ENCODE measurements at places on chromosomes 2 and 18. TPM values are rescaled to one million over a fixed set of nuclear protein-coding genes. Genes with fewer than 3 reads are reported as not detected.

RPIA gene
- 41.2 TPM for total RNA-seq

DNA sequence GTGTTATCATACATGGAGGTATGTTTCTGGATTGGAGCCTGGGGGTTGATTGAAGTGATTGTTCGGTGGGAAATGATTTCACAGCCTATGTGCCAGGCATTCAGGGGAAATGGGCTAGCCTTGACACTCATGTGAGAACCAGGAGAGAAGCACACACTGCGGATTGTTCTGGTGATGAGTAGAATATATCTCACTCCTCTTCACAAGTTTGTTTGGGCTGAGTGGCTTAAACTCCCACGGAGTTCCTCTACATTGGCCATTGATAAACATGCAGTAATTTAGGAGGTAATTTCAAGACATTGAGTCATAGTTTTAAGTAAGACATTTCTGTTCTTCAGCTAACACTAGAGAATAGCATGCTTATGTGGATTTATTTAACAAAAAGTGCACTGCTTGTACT, 498.9 kb upstream of the NETO1 start:
- no peak for DNase-seq
- H3K27ac ChIP-seq: no peak overlapping the region
- no peaks in the 10 kb centered on the region for H3K36me3 ChIP-seq
- no peaks in the 10 kb centered on the region for H3K4me1 ChIP-seq
- no peaks in the 10 kb centered on the region for H3K27me3 ChIP-seq
- H3K4me3 ChIP-seq: no peak overlapping the region

DNA sequence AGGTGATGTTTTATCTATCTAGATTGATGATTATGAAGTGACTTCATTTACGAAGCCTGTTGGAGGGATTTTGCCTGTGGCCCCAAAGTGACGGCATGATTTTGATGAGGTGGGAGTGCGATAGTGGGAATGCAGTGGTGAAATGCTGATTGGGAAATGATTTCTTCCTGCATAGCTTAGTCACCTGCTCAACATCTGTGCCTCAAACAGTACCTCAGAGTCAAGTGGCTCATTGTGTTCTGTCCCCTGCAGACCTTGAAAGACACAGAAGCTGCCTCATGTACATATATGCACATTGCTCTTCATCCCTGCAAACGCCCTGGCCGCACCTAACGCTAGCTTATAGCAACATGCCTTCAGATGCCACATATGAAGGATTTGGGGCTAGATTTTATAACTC, 201.2 kb downstream of the TPGS2 start:
- peaks cover 7% of the 10 kb centered on the region for H3K27me3 ChIP-seq
- H3K27ac ChIP-seq: no peak overlapping the region
- no peaks in the 10 kb centered on the region for H3K4me1 ChIP-seq
- no peak for DNase-seq
- H3K36me3 ChIP-seq: no peaks in the 10 kb centered on the region

GRCh38 chr2:185221-185620, 78.6 kb downstream of the SH3YL1 start:
- H3K4me3 ChIP-seq: no peak overlapping the region
- no peaks in the 10 kb centered on the region for H3K27me3 ChIP-seq
- no peaks in the 10 kb centered on the region for H3K36me3 ChIP-seq
- H3K4me1 ChIP-seq: no peaks in the 10 kb centered on the region

CTNNA2 gene
- total RNA-seq: 0.40 TPM

ATP6V1B1 gene
- not detected for total RNA-seq

DNA sequence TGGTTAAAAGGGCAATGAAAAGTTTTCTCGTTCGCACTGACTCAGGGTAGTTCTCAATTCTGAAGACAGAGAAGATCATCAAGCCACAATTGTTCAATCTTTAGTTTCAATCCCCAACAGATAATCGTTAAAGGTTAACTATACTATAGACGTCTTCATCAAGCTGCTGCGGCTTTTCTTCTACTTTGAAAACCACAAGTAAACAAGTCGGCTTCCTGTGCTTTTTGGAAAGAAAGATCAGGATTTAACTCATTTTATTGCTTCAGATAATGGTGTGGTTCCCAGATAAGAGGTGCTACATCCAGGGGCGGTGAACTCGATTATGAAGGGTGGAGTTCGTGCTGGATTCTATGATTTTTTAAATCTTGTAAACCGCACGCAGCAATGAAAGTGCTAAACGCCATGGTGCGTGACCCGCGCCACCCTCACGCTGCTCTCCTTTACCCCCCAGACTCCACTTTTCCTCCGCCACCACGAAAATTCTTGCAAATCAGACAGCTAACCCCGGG, 545 bp upstream of the CDCA7 start:
- H3K4me3 ChIP-seq: peak overlapping the region; percentile 78
- peaks cover 25% of the 10 kb centered on the region for H3K36me3 ChIP-seq
- no peaks in the 10 kb centered on the region for H3K27me3 ChIP-seq
- H3K27ac ChIP-seq: peak overlapping the region; percentile 93
- peak; percentile 68 for DNase-seq
- H3K4me1 ChIP-seq: peaks cover 17% of the 10 kb centered on the region

DNA sequence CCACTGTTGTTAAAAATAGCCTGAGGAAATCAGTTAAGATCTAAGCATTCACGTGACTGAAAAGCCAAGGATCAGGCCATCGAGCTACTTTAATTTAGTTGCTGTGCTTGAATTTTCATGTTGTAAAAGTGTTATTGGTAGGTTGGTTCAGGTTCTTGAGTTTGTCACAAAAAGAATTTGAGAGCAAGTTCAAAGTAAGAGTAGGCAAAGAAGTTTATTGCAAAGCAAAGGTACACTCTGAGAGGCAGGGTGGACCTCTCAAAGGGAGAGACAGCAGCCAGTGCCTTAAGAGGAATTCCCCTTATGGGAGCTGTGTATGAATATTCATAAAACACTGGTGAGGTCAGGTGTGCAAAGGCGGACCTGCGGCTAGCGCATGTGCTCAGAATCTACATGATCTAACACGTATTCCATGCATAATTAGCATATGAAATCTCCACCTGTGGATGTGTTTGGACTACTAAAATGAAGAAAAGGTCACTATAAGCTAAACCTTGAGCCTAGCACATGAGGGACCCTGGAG, 236.5 kb downstream of the NDUFA10 start:
- H3K4me1 ChIP-seq: no peaks in the 10 kb centered on the region
- no peak overlapping the region for H3K27ac ChIP-seq
- H3K36me3 ChIP-seq: no peaks in the 10 kb centered on the region
- DNase-seq: no peak
- no peak overlapping the region for H3K4me3 ChIP-seq
- no peaks in the 10 kb centered on the region for H3K27me3 ChIP-seq

- H3K27me3 ChIP-seq: no peaks in the 10 kb centered on the region
- DNase-seq: no peak
- no peak overlapping the region for H3K4me3 ChIP-seq
- no peaks in the 10 kb centered on the region for H3K36me3 ChIP-seq
- no peaks in the 10 kb centered on the region for H3K4me1 ChIP-seq
- H3K27ac ChIP-seq: 0 out of 3 replicates have a peak overlapping the region, but pooled peaks have one; percentile 32
Measured at GRCh38 chr2:80086831-80087230, 217.7 kb downstream of the LRRTM1 start.

- H3K4me3 ChIP-seq: no peak overlapping the region
- no peaks in the 10 kb centered on the region for H3K27me3 ChIP-seq
- DNase-seq: no peak
- no peaks in the 10 kb centered on the region for H3K36me3 ChIP-seq
- no peak overlapping the region for H3K27ac ChIP-seq
Measured at GRCh38 chr2:224668123-224668909, 47.8 kb downstream of the CCDC195 start.

GRCh38 chr18:11994703-11995444, 13.6 kb downstream of the IMPA2 start:
- no peaks in the 10 kb centered on the region for H3K36me3 ChIP-seq
- H3K27ac ChIP-seq: no peak overlapping the region
- DNase-seq: no peak
- no peak overlapping the region for H3K4me3 ChIP-seq
- no peaks in the 10 kb centered on the region for H3K27me3 ChIP-seq
- H3K4me1 ChIP-seq: peaks cover 7% of the 10 kb centered on the region

- DNase-seq: peak; percentile 5
- no peaks in the 10 kb centered on the region for H3K36me3 ChIP-seq
- no peak overlapping the region for H3K4me3 ChIP-seq
- H3K27ac ChIP-seq: no peak overlapping the region
- no peaks in the 10 kb centered on the region for H3K27me3 ChIP-seq
- no peaks in the 10 kb centered on the region for H3K4me1 ChIP-seq
Measured at GRCh38 chr2:139122711-139123158, 342.5 kb upstream of the NXPH2 start.

- H3K4me3 ChIP-seq: no peak overlapping the region
- H3K36me3 ChIP-seq: peaks cover 71% of the 10 kb centered on the region
- H3K27ac ChIP-seq: no peak overlapping the region
- no peak for DNase-seq
Measured at GRCh38 chr2:96626553-96626942, 11.6 kb downstream of the KANSL3 start.

GRCh38 chr2:96921561-96922319, 51.9 kb upstream of the SEMA4C start:
- H3K4me3 ChIP-seq: no peak overlapping the region
- peak overlapping the region; percentile 90 for H3K27ac ChIP-seq
- no peak for DNase-seq
- no peaks in the 10 kb centered on the region for H3K27me3 ChIP-seq
- peaks cover under 1% of the 10 kb centered on the region for H3K36me3 ChIP-seq
- H3K4me1 ChIP-seq: peaks cover 72% of the 10 kb centered on the region

DNA sequence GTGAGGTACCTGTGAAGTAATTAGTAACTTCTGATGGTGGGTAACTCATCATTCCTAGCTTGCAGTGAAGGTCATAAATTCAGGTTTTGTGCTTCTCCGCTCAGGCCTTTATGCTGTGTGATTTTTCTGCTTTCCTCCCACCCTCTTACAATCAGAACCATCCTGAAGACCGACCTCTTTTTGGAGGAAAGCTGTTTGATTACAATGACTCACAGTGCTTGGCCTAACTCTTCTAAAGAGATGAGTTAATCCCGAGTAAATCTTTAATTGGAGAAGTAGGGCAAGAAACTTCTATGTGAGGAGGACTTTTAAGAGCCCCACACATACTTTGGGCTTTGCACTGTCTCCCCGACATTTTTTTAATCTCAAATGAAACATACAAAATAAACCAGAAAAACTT, 53.1 kb downstream of the TTC27 start:
- peaks cover 37% of the 10 kb centered on the region for H3K36me3 ChIP-seq
- no peaks in the 10 kb centered on the region for H3K4me1 ChIP-seq
- no peak overlapping the region for H3K27ac ChIP-seq

GRCh38 chr18:48801728-48802542, 148.8 kb downstream of the SMAD7 start:
- no peaks in the 10 kb centered on the region for H3K36me3 ChIP-seq
- no peak overlapping the region for H3K27ac ChIP-seq
- H3K4me1 ChIP-seq: peaks cover 8% of the 10 kb centered on the region
- DNase-seq: no peak
- no peaks in the 10 kb centered on the region for H3K27me3 ChIP-seq

TMEM169 gene
- 0.04 TPM for total RNA-seq

DNA sequence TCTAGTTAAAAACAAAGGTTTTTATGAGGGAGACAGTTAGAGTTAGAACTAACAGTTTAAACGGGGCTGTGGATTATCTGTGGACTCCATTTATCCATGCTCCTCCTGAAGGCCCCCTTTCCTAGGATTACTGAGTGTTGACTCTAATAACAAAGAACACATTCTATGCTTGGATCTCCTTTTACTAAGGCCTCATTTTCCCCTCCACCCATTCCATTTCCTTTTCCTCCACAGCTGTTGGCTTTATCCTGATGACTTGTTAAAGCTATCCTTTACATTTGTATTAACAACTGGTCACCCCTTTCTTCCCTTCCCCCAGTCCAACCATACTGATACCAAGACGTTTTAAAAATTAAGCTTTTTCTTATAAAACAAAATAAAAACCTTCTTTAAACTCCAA, 220.6 kb downstream of the SRBD1 start:
- peaks cover 16% of the 10 kb centered on the region for H3K36me3 ChIP-seq
- H3K4me1 ChIP-seq: no peaks in the 10 kb centered on the region
- H3K27me3 ChIP-seq: no peaks in the 10 kb centered on the region
- DNase-seq: no peak
- H3K4me3 ChIP-seq: no peak overlapping the region

GRCh38 chr2:155846259-155846658, 486.3 kb downstream of the NR4A2 start:
- no peak overlapping the region for H3K27ac ChIP-seq
- no peaks in the 10 kb centered on the region for H3K27me3 ChIP-seq
- DNase-seq: no peak
- H3K4me3 ChIP-seq: no peak overlapping the region
- H3K4me1 ChIP-seq: no peaks in the 10 kb centered on the region

- no peaks in the 10 kb centered on the region for H3K4me1 ChIP-seq
- no peak for DNase-seq
- no peaks in the 10 kb centered on the region for H3K36me3 ChIP-seq
- H3K27me3 ChIP-seq: peaks cover 15% of the 10 kb centered on the region
- H3K27ac ChIP-seq: no peak overlapping the region
- H3K4me3 ChIP-seq: no peak overlapping the region
Measured at GRCh38 chr2:38266382-38267061, 110.6 kb downstream of the ATL2 start.

UPP2 gene
- total RNA-seq: not detected

DNA sequence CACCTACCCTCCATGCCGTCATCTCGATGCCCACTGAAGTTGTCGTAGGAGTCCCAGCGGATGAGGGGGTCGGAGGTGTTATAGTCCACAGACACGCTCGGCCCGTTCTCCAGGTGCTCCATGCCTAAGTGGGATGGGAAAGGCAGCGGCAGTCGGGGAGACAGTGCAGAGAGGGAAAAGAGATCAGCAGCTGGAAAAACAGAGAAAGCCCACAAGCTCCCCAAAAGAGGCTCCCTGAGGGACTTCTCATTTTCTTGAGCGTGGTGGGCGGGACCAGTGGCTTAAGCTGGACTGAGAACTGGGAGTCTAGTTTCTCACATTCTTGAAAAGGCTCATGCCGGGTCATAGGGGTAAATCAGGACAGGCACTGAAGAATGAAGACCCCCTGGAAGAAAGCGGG, 121.9 kb downstream of the TNS1 start:
- H3K27ac ChIP-seq: no peak overlapping the region
- H3K4me3 ChIP-seq: no peak overlapping the region
- H3K4me1 ChIP-seq: no peaks in the 10 kb centered on the region

GRCh38 chr2:165192729-165193128, 11.1 kb downstream of the SCN3A start:
- no peak overlapping the region for H3K27ac ChIP-seq
- H3K4me1 ChIP-seq: no peaks in the 10 kb centered on the region
- H3K4me3 ChIP-seq: no peak overlapping the region
- no peak for DNase-seq
- H3K27me3 ChIP-seq: no peaks in the 10 kb centered on the region

RGPD3 gene
- total RNA-seq: not detected

GRCh38 chr2:126507425-126507911, 148.5 kb upstream of the GYPC start:
- H3K4me3 ChIP-seq: no peak overlapping the region
- no peak overlapping the region for H3K27ac ChIP-seq
- H3K27me3 ChIP-seq: peaks cover 2% of the 10 kb centered on the region
- DNase-seq: peak; percentile 6

Measured in K562 (cell line).